ENCODE measurements at places on chromosomes 13 and 19.

GRCh38 chr19:35110974-35111373 is 4.6 kb upstream of the FXYD3 start:
- DNase-seq = no peak

GRCh38 chr13:104678161-104678560 is 1611.9 kb upstream of the SLC10A2 start:
- DNase-seq = no peak

GRCh38 chr13:40969169-40969901 is 49.8 kb downstream of the ELF1 start:
- no peak for DNase-seq

DNA sequence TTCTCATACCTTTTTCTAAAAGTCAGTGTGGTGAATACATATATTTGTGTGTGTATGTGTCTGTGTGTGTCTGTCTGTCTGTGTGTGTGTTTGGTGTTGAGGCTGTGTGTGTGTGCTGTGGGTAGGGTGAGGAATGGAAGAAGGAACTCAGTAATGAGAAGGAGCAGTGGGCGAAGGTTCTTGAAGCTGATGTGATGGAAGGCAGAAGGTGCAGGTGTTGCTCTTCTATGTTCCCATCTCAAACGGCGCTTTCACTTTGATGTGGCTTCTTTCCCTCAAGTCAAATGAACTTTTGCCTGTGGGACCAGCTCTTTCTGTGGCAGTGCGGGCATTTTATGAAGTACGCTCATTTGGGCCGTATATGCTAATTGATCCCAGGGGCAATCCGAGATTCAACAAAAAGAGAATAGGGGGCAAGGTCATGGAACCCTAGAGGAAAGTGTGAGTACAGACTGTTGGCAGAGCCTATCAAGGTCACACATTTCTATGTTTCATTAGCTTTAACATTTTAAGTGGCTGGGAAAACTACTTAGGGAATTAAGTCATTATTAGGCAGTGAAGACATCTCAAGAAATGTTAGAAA is 15.2 kb downstream of the BIVM start:
- no peak for DNase-seq

- no peak for DNase-seq
Measured at GRCh38 chr19:1424192-1424955, 13.8 kb upstream of the RPS15 start.

- no peak for DNase-seq
Measured at GRCh38 chr19:38838208-38838985, 6.8 kb upstream of the ECH1 start.

- DNase-seq = no peak
Measured at GRCh38 chr19:49067554-49067953, 2.9 kb upstream of the NTF4 start.

DNA sequence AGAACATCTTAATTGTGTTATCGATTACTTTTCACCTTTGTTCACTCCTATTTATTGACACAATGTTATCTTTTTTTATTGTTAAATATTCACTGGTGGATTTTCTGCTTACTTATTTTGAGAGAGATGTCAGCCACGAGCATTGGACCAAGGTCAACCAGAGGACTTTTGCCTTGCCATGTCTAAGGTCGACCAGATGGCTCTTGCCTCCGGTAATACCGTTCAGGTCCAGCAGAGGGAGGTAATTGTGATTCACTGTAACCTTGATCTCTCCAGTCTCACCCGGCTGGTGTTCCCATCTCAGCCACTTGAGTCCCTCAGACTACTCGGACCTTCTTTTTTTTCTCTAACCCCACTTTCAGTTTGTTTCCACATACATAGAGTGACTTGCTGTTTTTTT is 1438.1 kb downstream of the UQCRFS1 start:
- DNase-seq = no peak

- DNase-seq = no peak
Measured at GRCh38 chr13:30829833-30830637, 76.0 kb upstream of the MEDAG start.

GRCh38 chr19:48400018-48400742 is 6.7 kb downstream of the GRIN2D start:
- peak; percentile 78 for DNase-seq

DNA sequence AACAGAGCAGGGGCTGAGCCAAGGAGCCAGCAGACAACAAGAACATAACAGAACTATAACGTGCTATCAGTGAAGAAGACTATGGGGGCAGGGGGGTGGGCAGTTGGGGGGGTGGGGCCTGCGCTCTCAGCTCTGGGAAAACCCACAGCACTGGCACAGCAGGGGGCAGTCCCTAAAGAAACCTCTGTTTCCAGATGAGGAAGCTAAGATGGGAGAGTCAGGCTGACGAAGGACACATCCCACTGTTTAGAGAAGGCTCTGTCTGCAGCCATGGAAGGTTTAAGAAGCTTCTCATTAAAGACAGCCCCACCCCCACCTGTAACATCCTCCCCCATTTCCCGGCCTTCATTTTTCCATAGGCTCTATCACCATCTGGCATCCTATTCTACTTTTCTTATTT is 7.1 kb upstream of the DOCK9 start:
- no peak for DNase-seq

- DNase-seq = no peak
Measured at GRCh38 chr19:41895745-41896580, 13.0 kb downstream of the ARHGEF1 start.

DNA sequence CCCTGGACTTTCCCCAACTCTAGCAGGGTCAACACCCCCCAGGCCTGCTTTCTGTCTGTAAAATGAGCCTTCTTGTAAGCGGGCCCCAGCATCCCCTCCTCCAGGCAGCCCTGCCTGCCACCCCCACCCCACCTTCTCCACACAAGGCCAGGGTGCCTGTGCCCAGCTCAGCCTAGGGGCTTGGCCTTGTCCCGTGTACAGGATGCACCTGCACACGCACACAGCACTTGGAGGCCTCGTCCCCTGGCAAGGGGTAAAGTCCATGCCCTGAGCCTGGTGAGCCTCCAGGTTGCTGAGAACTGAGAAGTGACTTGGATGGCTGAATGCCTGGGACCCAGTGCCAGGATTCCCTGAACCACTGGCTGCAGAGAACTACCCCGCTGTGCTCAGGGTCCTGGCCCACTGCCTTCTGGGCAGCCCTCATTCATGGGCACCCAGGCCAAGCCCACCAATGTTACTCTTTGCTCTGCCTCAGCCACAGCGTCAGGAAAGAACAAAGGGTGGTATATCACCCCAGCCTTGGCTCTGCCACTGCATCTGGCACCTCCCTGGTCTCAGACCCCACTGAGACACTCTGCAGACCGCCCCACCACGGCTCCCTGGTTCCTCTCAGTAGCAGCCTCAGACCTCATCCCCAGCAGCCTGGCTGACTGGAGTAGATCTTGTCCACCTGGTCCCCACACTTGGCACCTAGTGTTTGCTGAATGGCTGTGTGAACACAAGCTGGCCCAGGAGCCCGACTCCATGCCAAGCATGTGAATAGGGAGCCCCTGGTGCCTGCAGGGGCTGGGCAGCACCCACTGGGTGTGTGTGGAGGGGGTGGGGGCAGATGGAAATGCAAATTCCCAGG is 1.8 kb upstream of the TM6SF2 start:
- no peak for DNase-seq

GRCh38 chr13:20573636-20574035 is 6.7 kb downstream of the IFT88 start:
- DNase-seq = no peak

GRCh38 chr19:1310853-1311180 is 25.1 kb downstream of the EFNA2 start:
- no peak for DNase-seq

DNA sequence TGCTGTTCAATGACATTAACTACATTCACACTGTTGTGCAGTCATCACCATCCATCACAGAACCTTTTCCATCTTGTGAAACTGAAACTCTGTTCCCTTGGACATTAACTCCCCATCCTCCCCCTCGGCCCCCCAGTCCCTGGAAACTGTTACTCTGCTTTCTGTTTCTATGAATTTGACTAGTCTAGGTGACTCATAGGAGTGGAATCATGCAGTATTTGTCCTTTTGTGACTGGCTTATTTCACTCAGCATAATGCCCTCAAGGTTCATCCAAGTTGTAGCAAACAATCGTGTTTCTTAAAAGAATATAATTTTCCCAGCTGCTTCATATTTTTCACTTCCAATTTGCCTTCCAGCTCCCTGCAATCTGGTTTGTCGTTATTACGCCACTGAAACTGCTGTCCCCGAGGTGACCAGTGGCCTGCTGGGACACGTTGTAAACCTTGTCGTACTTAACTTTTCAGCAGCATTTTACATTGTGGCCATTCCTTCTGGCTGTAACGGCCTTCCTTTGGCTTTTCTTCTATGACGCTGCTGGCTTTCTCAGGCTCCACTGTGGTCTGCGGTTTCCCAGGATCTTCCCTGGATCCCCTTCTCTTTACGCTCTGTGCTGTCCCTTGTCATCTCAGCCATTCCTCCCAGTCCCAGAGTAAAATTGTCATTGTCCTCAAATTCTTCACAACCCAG is 74.0 kb downstream of the DHRS12 start:
- DNase-seq = no peak

DNA sequence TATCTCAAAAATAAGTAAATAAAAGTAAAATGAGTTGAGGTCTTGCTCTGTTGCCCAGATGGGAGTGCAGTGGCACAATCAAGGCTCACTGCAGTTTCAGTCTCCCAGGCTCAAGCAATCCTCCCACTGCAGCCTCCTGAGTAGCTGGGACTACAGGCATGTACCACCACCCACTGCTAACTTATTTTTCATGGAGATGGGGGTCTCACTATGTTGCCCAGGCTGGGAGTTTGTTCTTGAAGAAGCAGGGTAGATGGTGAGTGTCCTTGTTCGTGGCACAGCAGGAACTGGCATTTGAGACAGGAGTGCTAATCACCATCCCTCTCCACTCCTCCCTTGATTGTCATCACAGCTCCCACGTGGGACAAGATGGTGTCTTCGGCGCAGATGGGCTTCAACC is 3.5 kb downstream of the NLRP2 start:
- no peak for DNase-seq

- DNase-seq = no peak
Measured at GRCh38 chr19:40279120-40279551, 6.0 kb downstream of the AKT2 start.

- DNase-seq = no peak
Measured at GRCh38 chr13:33640832-33641231, 177.1 kb upstream of the RFC3 start.

GRCh38 chr13:30584051-30584731 is 33.5 kb upstream of the USPL1 start:
- DNase-seq = no peak

GRCh38 chr19:8473648-8474476 is 28.6 kb downstream of the PRAM1 start:
- DNase-seq = no peak

DNA sequence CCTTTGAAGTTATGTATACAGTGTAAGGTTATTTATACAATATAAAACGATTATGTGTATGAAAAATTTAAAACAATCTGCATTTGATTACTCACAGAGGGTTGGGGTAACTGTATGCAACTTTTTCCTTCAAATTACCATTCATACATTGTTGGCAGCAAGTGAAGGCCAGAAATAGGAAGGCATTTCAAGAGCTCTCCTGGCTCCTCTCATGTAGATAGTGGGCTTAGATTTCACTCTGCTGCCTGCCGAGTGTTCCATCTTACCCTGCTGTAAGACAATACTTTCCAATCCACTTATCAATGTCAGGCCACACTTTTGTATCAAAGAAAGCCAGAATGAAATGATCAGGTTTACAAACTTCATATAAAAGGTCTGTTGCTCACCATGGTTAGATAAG is 245.2 kb downstream of the DNAJC15 start:
- DNase-seq = peak; percentile 5

DNA sequence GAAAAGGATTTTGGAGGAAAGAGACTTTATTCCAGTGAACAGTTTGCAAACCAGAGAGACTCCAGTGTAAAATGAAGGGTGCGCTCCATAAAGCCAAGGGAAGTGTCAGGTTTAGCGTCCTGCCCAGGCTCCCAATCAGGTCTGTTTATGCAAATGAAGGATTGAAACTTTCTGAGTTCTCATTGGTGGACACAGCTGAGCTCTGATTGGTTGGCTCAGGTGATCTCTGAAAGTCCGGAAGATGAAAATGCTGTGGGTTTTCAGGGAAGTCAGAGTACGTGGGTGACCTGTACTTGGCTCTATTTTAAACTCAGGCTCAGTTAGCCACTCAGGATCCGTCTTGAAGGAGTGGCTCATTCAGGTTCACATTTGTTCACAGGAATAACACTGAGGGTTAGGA is 28.7 kb upstream of the CD33 start:
- no peak for DNase-seq

DNA sequence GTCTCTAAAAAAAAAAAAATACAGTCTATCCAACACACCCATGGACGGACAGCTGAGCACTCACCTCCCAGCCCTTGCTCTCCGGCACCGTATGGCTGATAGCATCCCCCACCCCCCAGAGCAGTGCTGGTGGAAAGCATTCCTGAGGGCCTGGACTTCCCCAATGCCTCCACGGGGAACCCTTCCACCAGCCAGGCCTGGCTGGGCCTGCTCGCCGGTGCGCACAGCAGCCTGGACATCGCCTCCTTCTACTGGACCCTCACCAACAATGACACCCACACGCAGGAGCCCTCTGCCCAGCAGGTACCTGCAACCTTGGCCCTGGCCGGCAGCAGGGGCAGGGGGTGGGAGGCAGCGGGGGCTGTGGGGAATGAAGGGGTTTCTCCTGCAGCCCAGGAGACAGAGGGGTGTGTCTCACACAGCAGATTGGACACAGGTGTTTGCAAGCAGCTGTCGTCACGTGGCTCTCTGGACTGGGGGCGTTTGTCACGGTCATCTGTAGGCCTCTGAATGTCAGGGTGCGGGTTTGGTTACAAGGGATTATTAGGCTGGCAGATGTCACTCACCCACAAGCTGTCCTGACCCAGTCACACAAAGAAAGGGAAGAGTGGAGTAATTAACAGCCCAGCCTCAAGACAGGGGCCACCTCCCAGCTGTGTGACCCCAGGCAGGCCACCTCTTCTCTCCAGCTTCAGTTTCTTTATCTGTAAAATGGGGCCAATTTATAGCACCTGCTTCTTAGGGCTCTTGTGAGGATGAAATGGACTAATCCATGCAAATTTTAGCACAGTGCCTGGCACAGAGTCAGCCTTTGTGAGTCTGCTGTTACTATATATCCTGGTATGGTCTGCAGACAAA is 19.3 kb downstream of the PLD3 start:
- DNase-seq = no peak

DNA sequence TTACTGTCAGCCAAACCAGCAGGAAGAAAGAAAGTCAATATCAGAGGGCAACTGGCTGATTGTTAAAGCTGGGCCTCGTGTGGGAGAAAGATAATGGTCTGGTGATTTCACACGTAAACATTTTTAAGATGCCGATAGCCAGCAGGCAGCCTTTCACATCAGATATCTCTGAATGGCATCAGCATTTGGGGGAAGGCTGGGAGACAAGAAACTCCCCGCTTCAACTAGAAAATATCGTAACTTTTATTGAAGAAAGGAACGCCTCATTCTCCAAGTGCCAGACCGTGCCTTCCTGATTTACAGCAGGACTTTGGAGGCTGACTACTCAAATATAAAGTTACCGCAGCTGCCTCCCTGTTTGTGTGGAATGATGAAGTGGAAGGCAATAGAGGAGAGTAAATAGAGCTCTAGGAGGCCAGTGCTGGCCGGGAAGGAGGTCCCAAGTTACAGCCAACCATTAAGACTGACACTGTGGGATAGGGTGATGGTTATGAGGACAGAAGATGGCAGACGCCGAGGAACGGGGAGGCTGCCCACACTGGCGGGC is 284.3 kb upstream of the MAB21L1 start:
- peak; percentile 20 for DNase-seq

Measured in NCI-H510A treated with DMSO at 0.1 percent for 48 hours (cell line).